GM23248 (cell line): ENCODE measurements at places on chromosomes 4 and X.
A peak's percentile ranks its signal among the peaks of the same experiment; 100 is the strongest.

GRCh38 chrX:13397878-13398818, 78.3 kb upstream of the ATXN3L start:
- peak; percentile 94 for DNase-seq

DNA sequence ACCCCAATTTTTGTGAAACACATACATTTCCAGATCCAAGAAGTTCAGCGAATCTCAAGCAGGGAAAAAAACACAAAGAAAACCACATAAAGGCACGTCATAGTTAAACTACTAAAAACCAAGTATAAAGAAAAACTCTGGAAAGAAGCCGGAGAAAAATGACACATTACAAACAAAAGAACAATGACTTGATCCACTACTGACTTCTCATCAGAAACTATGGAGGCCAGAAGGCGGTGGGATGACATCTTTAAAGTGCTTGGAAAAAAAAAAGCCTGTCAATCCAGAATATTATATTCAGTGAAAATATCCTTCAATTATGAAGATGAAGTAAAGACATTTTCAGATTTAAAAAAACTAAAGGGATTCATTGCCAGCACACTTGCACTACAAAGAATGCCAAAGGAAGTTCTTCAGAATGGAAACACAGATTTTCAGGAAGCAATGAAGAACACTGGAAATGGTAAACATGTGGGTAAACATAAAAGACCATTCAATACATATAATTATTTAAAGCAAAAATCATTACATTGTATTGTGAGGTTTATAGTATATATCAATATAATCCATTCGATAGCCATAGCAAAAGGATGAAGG, 32.6 kb upstream of the PPP2R2C start:
- DNase-seq: peak; percentile 16

- no peak for DNase-seq
These were observed 51.5 kb downstream of the PSAPL1 start for GRCh38 chr4:7383266-7383665.

DNA sequence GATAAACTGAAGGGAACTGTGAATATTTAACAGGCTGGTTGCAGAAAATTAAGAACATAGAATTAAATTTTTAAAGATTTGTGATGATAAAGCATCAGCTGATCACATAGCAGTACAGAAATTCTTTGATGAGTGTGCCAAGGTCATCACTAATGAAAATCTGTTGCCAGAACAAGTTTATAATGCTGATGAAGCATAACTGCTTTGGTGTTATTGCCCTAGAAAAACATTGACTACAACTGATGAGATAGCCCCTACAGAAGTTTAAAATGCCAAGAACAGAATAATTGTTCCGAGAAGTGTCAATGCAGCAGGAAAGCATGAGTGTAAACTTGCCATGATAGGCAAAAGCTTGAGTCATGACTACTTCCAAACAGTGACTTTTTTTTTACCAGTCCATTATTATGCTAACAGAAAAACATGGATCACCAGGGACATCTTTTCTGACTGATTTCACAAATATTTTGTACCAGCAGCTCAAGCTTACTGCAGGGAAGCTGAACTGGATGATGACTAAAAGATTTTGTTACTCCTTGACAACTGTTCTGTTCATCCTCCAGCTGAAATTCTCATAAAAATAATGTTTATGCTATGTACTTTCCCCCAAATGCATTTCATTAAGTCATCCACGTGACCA, 1136.6 kb downstream of the FAT4 start:
- DNase-seq: peak; percentile 63

- no peak for DNase-seq
These were observed 868.3 kb downstream of the RAB28 start for GRCh38 chr4:12615822-12616221.
